ENCODE measurements at places on chromosomes 4 and X.

- no peak for DNase-seq
These were observed 12.4 kb downstream of the SMIM20 start for GRCh38 chr4:25926462-25926861.

GRCh38 chr4:68358988-68359387 lies 9.1 kb upstream of the YTHDC1 start:
- no peak for DNase-seq

DNA sequence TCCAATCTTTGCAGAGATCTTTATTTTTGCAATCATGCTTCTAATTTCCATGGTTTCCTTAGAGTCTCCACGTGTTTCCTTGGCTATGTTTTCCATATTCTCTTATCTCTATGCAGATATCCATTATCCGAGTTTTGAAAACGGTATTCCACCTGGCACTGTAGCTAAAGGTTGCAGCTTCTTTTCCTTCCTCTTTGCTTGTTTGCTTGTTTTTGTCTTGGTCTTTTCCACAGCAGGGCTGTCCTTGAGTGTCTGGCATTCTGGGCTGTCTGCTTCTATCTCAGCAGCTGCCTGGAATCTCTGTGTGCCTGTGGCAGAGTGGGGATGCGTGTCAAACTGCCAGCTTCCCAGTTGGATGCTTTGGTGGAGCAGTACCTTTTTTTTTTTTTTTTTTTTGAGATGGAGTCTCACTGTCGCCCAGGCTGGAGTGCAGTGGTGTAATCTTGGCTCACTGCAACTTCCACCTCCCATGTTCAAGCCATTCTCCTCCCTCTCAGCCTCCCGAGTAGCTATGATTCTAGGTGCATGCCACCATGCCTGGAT lies 46.9 kb downstream of the WFS1 start:
- DNase-seq, result no peak

DNA sequence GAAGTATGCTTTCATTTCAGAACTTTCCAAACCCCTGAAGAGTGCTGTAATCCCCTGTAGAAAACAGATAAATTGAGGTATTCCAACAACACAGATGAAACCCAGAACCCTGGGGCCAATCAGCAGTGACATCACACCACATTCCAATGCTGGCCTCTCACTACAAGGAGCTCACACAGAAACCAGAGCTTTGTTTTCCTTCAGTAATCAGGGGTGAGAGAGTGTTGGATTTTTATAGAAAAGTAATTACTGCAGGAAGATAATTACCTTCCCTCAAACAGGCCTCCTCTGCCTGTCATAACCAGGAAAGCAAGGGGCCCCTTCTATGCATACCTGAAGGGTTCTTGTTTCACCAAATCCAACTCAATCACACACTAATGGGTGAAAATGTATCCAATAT lies 246.2 kb downstream of the SCFD2 start:
- no peak for DNase-seq

DNA sequence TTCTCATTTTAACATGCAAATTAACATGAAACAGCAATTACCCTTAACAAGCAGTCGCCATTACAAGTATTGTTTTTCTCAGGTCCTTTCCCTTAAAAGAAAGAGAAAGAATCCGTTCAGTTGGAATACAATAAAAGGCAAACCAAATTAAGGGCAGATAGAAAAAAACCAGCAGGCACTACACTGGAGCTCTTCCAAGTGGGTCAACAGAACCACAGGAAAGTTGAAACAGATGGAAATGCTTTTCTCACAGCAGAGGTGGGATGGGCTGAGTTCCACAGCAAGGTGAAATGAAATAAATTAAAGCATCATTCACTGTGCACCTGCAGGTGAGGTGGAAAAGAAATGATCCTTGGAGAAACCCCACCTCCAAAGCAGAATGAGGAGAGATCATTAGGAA lies 102.6 kb downstream of the APBB2 start:
- DNase-seq, result no peak

GRCh38 chrX:41100819-41101218 lies 15.6 kb downstream of the USP9X start:
- no peak for DNase-seq

GRCh38 chrX:38799995-38800580 lies 1.2 kb upstream of the MID1IP1 start:
- peak; percentile 19 for DNase-seq

DNA sequence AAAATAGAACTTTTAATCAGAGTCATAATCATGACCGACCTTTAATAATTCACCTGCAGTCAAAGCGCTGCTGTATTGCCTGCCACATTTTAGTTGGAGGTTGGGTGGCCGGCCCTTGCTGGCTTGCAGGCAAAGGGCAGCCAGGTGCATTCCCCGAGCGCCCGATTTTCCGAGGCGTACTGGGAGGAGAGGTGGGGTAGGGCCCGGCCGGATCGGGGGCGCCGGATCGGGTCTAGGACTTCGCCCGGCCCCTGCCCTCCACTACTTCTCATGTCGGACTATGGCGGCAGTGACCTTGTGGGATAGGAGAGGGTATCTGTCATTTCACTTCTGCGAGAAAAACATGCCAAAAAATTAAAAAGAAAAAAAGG lies 2.5 kb upstream of the RS1 start:
- DNase-seq, result peak; percentile 17

DNA sequence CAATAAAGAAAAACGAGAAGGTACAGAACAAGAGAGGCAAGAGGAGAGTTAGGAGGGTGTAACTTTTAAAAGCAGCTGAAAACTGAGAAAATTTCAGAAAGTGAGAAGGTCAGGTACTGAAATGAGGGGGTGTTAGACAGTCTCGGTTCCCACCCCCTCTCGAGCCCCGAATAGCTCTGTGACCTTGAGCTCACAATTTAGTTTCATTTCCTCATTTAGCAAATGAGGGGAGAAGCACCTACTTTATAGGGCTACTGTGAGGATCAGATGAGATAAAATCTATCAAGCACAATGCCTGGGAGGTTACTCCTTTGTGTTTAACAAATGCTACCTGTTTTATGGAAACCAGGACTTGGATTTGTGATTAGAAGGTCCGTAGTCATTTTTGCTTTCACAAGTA lies 4.9 kb downstream of the UGT8 start:
- DNase-seq, result no peak

DNA sequence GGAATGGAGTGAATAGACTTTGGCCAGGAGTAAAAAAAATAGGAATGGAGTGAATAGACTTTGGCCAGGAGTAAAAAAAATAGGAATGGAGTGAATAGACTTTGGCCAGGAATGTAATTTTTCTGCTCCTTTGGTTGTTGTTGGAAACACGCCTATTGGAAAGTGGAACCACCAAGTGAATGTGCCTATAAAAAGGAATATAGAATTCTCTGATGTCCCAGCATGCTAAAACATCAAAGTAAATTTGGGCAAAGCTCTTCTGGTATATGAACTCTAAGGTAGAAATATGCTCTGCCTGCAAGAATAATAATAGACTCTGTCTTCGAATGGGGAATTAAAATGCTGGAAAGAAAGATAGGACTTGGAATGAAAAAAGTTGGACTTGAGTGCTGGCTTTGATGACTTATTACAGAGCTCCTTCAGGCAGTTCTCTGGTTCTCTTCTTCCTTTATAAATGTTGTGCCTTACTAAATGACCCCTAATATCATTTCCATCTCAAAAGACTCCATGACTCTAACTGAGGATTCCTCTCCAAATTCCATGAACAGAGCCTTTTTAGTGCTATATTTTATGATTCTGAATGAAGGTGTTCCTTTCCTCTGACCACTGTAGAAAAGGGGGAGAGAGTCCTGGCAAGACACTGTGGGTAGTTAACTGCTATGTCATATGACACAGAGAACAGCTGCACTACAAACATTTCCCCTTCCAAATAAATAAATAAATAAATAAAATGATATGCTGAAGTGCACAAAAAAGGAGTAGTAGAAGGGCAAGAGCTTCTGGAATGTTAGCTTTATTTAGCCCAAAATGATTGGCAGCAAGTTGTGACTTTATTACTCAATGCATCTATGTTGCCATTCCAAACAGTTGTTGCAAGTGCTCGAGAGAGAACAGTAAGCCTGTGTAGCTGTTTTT lies 13.5 kb upstream of the GBA3 start:
- DNase-seq, result no peak

- DNase-seq, result no peak
These were observed 31.1 kb downstream of the FBXO8 start for GRCh38 chr4:174252412-174252811.

DNA sequence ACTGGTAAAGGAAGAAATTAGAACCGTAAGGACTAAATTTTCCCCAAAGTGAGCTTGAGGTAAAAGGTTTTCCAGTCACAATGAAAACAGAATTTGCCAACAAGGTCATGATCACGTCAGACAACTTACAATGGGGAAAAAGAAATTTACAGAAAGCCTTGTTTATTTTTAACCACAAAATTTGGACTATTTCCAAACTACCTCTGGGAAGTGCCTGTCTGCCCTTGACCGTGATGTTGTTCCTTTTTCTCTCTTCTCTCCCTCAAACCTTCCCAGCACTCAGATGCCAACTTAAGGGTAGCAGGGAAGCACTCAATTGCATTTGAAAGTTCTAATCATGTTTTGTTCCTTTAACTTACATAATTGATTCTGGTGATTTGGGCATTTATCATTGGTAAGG lies 32.5 kb downstream of the MEPE start:
- DNase-seq, result no peak

DNA sequence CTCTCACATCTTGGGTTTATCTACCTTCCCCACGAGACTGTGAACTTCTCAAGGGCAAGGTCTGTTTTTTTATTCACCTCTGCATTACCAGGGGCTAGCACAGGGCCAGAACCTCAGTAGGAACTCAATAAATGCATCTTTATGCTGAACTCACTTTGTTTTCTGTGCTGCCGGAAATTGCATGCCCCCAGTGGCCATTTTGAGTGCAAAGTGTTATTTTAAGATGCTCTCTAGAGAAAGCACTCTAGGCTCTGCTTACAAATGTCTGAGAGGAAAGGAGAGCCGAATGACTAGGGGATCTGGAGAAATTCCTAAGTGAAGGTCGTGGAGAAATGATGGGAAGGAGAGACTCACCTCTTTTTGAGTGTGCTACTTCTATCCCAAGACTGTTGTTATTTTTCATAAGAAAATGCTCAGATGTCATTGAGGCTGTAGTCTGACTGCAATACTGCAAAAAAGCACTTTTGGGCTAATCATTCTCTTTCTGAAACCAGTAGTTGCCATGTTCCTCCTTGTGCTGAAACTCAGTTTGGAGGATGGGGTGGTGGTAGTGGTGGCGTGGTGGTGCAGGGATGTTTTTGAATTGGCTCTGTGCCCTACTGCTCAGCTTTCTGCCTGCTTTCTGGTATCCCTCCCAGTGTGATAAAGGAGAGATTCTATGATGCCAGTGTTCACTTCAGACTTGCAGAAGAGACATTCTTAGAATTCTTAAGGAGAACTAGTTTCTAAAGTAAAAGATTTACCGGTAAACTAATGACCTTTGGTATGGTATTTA lies 41.3 kb downstream of the DOCK11 start:
- DNase-seq, result peak; percentile 31

- no peak for DNase-seq
These were observed 126.7 kb upstream of the RAI2 start for GRCh38 chrX:17987783-17988182.

DNA sequence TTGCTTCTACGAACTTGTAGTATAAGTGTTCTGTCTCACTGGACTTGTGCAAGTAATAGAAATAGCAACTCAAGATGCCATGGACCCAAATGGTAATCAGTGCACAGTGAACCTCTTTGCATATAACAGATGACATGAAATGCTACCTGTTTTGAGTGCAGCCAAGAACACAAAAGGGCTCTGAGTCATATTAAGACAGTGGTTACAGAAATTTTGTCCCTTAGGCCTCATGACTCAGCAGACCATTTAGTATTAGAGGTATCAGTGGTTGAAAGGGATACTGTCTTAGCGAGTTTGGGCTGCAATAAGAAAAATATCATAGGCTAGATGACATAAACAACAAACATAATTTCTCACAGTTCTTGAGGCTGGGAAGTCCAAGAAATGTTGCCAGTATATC lies 502.9 kb upstream of the PCDH10 start:
- DNase-seq, result no peak

GRCh38 chrX:362937-363620 lies 23.6 kb downstream of the PPP2R3B start:
- DNase-seq, result no peak

GRCh38 chr4:42280327-42281095 lies 116.8 kb upstream of the SHISA3 start:
- DNase-seq, result no peak

GRCh38 chr4:145936997-145937901 lies 1.4 kb downstream of the ZNF827 start:
- DNase-seq, result peak; percentile 57

GRCh38 chr4:150501009-150501727 lies 80.8 kb upstream of the MAB21L2 start:
- DNase-seq, result no peak

- DNase-seq, result no peak
These were observed 25.9 kb upstream of the RBPJ start for GRCh38 chr4:26294904-26295303.

DNA sequence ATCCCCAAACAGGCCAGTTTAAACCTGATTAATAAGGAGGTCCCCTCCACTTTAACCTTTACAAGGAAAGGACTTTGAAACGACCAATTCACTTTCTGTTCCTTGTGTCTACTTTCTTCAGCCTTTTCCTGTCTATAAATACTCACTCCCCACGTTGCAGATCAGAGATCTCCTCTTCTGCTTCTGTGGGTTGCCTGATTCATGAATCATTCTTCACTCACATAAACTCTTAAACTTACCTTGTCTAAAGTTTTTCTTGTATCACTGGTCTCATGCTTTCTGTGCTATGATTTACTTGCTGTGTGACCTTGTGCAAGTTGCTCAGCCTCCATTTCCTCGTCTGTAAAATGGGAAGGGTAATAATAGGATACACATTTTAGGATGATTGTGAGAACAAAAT lies 236.1 kb downstream of the QDPR start:
- no peak for DNase-seq

- no peak for DNase-seq
These were observed 123.2 kb upstream of the KCNIP4 start for GRCh38 chr4:22071749-22072148.

DNA sequence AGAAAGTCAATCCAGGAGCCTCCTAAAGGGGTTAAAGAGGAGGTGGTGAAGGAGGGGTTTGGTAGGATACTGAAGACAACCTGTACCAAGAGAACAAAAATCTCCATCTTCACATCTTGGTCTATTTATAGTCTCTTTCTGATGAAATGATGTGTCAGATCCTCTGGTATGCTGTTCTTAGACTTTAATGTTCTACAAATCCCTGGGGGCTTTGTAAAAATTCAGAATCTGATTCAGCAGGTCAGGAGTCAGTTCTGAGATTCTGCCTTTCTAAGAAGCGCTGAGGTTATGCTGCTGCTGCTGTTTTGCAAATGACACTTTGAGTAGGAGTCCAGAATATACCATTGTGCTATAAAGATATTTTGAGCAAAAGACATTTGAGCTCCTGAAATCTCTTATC lies 172.9 kb upstream of the GLRA2 start:
- DNase-seq, result no peak

GRCh38 chrX:63434665-63435064 lies 83.5 kb upstream of the SPIN4 start:
- no peak for DNase-seq
